ENCODE measurements at places on chromosomes 2 and 18.

DNA sequence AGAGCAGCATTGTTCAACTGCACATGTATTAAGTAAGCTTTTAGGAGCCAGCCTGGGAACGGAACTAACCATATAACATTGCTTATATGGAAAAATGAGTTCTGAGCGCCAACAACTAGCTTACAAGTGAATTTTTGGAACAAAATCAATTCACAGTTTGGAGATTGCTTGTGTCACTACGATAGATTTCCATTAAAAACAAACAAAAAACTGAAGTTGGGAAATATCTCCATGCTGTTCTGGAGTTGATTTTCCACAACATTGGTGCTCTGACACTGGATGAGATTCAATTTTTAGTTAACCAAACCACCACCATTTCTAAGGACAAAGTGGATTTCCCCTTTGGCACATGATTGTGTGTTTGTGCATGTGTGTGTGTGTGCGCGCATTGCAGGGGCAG lies 56.9 kb upstream of the ZNF397 start:
- no peak for DNase-seq

- DNase-seq: no peak
Measured at GRCh38 chr2:88018909-88019308, 2.6 kb upstream of the RNU2-63P start.

DNA sequence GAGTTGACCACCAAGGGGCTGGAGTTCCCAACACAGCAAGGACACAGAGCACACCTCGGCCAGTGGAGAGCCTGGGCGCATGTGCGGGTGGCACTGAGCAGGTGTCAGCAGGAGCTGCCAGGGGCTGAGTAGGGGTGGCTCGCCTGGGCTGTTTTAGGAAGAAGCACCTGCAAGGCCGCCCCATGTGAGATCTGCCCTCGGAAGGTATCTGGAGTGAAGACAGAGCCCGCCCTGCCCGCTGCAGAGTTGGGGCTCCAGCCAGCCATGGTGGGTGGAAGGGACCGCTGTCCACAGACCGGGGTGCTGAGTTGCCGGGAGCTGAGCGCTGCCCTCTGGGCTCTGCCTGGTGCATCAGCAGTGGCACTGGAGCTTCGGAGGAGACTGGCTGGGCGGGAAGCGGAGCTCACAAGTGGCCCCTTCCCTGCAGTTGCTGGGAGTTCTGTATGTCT lies 35.2 kb downstream of the MTERF4 start:
- DNase-seq: no peak

DNA sequence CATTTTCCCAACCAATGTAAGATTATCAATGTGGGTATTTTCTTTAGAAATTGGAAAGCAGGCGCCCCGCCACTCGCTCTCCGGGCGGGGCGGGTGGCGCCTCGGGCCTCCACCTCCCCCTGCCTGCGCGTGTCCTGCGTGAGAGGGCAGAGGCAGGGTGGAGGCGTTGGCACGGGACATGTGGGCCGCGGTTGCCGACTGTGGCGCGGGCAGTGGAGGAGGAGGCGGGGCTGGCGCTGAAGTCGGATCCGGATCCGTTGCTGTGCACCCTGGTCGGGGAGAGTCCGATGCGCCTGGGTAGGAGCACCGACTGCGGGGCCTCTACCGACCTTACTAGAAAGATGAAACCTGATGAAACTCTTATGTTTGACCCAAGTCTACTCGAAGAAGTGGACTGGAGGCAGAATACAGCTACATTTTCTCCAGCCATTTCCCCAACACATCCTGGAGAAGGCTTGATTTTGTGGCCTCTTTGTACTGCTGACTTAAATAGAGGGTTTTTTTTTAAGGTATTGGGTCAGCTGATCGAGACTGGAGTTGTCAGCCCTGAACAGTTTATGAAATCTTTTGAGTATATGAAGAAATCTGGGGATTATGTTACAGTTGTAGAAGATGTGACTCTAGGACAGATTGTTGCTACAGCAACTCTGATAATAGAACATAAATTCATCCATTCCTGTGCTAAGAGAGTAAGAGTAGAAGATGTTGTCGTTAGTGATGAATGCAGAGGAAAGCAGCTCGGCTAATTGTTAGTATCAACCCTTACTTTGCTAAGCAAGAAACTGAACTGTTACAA lies 37.9 kb downstream of the PMS1 start:
- no peak for DNase-seq

- peak; percentile 99 for DNase-seq
Measured at GRCh38 chr18:47930931-47931717, 665 bp upstream of the SMAD2 start.

GRCh38 chr2:149634103-149634502 lies 46.5 kb upstream of the MMADHC start:
- DNase-seq: no peak

- DNase-seq: no peak
Measured at GRCh38 chr2:191748059-191748461, 70.1 kb downstream of the NABP1 start.

GRCh38 chr2:43346602-43347567 lies 120.5 kb upstream of the ZFP36L2 start:
- DNase-seq: no peak

DNA sequence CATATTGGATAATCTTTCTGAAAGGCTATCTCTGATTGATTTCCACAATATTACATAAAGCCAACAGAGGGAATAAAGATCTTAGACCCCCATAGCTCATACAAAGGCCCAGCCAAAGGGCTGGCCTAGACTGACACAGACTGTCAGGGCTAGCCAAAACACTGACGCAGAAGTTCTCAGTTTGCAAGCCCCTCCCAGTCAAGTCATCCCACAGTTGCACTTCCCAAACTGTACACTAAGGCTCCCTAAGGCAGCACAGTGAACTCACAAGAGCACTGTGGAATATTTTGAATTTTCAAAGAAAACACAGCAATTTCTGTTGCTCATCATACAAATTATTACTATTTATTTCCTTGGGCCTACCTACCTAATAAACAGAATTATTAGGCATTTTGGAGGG lies 244.9 kb downstream of the SP3 start:
- DNase-seq: no peak

GRCh38 chr18:12359515-12359927 lies 17.5 kb downstream of the AFG3L2 start:
- DNase-seq: no peak

GRCh38 chr2:45379399-45380087 lies 231.5 kb downstream of the SRBD1 start:
- DNase-seq: no peak
